ENCODE measurements at places on chromosomes 2 and 18. TPM values are rescaled to one million over a fixed set of nuclear protein-coding genes. Genes with fewer than 3 reads are reported as not detected.

DNA sequence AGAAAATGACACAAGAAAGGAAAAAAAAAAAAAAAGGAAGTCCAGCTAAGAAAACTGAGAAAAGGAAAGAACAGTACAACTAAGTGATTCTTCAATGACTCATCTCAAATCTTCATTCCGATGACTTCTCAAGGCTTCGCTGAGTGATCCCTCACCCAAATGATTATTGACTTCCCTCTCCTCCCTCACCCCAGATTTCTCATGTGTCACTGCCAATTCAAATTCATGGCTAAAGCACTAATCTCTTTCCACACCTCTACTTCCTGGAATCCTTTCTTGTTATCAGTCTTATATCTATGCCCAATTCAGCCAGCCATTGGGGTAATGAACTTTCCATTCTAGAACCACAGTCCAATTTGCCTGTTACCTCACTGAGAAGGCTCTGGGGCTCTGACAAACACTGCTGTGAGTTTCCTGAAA lies 7.2 kb upstream of the ABCB11 start:
- no peak for DNase-seq

DNA sequence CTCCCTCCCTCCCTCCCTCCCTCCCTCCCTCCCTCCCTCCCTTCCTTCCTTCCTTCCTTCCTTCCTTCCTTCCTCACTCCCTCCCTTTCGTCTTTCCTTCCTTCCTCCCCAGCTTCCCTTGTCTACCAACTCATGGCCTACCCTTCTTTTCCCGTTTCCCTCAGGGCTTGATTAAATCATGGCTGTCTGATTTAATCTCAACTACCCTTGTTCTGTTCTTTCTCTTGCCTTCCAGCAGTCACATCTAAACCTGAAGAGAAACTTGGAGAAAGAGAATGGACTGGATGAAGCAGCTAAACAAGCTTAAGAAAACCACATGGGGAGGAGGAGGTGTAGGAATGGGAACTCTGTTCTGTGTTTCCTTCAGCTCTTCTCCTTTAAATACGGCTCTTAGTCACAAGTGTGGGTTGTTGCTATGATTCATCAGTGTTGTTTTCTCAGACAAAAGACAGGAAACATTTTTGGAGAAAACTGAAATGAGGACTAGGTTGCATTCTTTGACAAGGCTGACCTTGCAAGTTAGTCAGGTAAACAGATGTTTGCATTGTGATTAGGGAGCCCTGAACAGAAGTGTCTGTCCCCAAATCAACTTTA lies 177.9 kb downstream of the LRRTM1 start:
- no peak for DNase-seq

GRCh38 chr2:72012886-72013574 lies 134.6 kb downstream of the CYP26B1 start:
- no peak for DNase-seq

DNA sequence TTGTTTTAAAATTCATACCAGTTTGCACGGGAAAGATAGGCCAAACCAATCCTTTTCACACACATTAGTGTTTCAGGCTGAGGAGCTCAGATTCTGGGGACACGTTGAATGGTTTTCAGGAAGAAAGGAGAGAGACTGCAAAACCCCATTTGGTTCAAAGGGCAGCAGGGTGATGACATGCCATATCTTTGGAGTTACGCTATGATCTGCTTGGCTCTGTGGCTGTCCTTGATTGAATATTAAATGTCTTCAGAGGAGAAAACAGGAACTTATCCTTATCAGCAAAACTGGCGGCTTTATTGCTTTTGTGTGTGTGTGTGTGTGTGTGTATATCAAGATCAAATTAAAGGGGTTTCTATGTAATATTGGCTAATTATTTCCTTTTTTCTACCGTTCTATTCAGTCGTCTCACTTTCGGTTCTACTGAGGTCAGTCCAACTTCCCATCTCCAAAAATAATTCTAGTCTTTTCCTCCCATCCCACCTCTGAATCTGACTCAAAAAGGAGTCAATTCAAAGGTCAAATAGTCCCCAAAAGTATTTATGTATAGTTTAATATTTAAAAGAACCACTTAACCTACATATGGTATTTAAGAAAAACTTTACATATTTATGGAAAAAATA lies 292.9 kb upstream of the CCDC68 start:
- DNase-seq = no peak

DNA sequence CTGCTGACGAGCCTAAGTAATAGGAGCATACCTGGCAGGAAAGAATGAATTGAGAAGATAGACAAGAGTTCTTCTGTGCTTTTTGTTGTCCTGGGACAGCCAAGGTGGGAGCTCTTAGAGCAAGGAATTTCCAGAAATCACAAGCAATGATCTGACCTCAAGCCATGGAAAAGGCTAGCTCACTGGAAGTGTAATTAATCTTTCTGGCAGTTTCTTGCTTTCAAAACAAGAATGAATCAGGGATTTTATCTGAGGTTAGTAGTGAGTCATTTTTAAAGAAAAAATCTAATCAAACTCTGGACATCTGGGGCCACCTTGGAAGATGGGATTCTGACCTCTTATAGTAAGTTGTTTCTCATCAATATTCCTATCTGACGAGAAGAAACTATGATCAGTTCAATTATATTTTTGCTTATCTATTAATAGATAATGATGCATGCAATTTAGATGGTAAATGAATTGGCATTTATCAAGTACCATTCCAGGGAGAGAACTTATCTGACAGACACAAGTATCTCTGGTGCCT lies 98.0 kb downstream of the ADCYAP1 start:
- no peak for DNase-seq

PUS10 gene
- total RNA-seq = 8.2 TPM
